ENCODE measurements at places on chromosomes 5 and 9.

- no peak for DNase-seq
These were observed 457.0 kb upstream of the KLF4 start for GRCh38 chr9:107946364-107947141.

DNA sequence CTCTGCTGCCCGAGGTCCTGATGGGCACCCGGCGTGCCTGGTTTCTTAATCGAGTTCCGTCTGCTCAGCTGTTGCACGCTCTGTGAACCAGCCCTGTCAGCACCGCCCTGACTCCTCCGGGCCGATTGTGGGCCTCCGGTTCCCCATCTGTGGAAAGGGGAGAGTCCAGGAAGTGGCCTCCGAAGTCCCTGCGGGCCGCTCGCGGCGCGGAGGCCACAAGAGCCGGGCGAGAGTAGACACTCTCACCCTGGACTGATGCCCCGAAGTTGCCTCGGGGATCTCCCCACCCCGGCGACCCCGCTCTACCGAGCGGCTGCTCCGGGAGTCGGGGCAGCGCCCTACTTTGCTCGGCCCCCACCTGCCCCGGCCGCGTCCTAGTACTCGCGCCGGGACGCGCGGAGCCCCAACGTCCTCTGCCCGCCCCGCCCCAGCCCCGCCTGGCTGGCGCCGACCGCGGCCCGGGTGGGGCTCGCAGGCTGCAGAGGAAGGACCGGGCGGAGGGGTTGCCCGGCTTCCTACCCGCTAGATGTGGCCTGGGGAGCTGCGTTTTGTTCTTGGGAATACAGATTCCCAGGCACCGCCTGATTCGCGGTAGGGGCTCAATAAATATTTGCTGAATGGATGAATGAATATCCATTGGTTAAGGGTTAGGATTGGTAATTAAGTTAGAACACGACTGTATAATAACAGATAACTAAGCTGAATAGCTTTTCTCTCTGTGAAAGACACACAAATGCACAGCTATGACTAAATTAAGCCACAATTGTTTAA, 935 bp upstream of the ZNF367 start:
- peak; percentile 74 for DNase-seq

DNA sequence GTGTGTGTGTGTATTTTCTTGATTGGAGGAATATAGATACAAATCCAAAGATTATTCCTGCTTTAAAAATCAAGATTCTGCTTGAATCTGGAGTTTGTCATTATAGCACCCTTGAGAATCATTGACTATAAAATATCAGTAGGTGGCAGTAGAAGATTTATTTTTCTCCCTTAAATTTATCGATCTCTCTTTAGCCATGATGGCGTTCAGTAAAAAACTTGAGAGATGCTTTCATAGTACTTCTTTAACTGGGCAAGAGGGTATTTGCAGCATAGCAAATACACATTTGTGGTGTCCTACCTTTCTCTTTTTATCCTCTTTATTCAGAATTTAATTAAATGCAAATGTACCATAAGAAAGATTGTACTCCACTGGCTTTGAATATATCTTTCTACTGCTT, 307.7 kb downstream of the ADGRV1 start:
- DNase-seq: peak; percentile 38

GRCh38 chr5:142748568-142749249, 21.5 kb upstream of the ARHGAP26 start:
- DNase-seq: no peak

GRCh38 chr5:145825751-145826180, 9.4 kb downstream of the PRELID2 start:
- DNase-seq: peak; percentile 31

Data from GM13976 (cell line).